ENCODE measurements at places on chromosomes 2 and 18. TPM values are rescaled to one million over a fixed set of nuclear protein-coding genes. Genes with fewer than 3 reads are reported as not detected.

Gene WDR54
- total RNA-seq, result 80.9 TPM

Gene FECH
- total RNA-seq, result 19.6 TPM

Gene DPP10
- not detected for total RNA-seq

Gene SRD5A2
- total RNA-seq, result not detected

Gene MC5R
- total RNA-seq, result not detected

DNA sequence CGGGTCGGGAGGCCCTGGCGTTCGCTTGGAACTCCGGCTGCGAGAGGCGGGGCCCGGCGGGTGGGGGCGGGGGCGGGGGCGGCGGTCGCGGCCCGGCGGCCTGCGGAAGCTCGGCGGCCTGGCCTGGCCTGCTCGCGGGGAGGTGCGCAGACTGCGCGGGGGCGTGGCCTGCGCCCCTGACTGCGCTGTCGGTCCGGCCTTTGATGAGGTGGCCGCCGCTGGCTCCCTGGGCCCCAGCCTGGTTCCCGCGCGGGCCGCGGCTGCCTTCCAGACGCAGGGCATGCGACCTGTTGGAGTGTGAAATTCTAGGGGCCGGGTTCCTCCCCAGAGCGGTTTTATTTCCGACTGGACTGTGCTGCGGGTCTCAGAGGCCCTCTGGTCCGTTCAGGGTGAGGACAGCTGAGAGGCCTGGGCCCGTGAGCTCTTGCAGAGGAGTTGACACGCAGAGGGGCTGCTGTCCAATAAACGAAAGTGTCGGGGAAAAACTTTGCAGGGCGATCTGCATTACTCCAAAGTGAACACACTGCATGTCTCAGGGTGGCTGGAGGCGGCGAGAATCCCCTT is 629 bp downstream of the NRBP1 start:
- peak; percentile 63 for DNase-seq

DNA sequence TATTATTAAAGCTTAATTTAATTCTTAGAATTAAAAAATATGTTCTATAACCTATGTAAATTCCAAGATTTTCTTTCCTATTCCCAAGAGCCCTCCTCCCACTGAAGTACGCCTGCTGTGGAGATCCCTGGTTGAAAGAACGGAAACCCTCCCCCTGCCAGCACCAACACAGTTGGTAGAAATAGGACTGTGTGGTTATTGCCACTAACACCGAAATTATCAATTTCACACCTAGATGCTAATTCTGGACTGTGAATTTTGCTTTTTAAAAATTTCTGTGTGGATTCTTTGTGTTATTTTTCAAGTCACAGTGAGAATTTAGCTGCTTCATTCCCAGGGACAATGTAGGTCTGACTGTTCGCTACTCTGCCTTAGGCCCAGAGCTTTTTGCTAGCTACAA is 305.8 kb upstream of the HNMT start:
- no peak for DNase-seq

GRCh38 chr2:97766567-97766966 is 53.2 kb downstream of the ZAP70 start:
- DNase-seq, result no peak

GRCh38 chr18:47399475-47399874 is 148.0 kb upstream of the SKOR2 start:
- no peak for DNase-seq

DNA sequence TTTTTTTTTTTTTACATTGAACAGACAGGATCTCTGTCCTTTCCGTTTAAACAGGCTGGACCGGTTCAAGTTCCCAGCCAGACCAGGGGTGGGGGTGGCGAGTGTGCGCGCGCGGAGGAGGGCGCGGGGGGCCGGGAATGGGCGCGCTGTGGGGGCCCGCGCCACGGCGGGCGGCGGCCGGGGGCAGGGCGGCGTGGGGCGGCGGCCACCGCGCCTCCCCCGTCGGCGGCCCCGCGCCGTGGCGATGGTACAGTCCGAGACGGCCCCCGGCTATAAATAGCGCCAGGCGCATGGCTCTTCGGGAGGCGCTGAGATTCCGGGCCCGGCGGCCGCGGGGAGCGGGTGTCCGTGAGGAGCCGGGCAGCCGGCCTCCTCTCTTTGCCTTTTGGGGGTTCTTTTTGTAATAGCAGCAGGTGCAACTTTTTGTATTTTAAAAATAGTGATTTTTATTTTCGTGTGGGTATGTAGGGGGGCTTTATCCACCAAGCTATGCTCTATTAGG is 430 bp upstream of the CELF4 start:
- DNase-seq, result no peak

- no peak for DNase-seq
Observed at GRCh38 chr18:76824754-76825153, 2.4 kb downstream of the ZNF236 start.

DNA sequence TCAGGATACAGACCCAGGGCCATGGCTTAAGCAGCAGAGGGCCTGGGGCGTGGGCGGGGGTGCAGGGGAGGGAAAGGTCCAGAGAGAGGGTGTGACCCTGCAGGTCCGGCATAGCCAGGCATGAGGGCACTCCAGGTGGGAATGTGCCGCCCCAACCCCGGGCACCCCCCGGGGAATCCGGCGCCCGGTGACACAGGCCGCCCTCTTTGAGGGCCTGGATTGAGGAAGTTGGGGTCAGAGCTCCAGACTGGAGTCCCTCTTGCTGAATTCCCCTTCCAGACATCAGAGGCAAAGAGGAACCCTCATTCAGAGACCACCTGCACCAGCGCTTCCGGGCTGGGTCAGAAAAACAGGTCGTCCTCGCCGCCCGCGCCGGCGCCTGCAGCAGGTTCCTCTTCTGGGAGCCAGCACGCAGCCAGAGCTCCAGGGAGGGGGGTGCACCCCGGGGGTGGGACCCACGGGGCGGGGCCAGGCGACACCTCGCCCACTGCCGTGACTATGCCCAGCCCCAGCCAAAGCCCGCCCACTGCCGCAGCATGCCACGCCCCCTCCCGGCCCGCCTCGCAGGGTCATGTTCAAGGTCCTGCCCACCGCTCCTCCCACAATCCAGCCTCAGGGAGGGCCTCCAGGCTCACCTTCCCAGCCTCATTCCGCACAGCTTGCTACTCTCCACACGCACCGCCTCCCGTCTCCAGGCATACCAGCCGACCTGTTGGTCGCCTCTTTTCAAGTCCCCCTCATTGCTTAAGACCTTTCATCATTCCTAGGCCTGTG is 98.3 kb upstream of the ID2 start:
- peak; percentile 4 for DNase-seq

GRCh38 chr2:99899882-99900281 is 242.5 kb downstream of the AFF3 start:
- no peak for DNase-seq

- peak; percentile 36 for DNase-seq
Observed at GRCh38 chr2:160270571-160271113, 70.6 kb upstream of the ITGB6 start.

DNA sequence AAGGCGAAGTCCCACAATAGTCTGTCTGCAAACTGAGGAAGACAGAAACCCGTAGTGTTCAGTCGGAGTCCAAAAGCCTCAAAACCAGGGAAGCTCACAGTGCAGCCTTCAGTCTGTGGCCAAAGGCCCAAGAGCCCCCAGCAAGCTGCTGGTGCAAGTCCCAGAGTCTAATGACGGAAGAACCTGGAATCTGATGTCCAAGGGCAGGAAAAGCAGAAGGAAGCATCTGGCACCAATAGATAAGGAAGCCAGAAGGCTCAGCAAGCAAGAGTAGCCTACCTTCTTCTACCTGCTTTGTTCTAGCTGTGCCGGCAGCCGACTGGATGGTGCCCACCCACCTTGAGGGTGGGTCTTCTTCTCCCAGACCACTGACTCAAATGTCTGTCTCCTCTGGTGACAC is 21.8 kb downstream of the CFAP210 start:
- DNase-seq, result no peak

- DNase-seq, result no peak
Observed at GRCh38 chr2:12032975-12033374, 286.5 kb downstream of the LPIN1 start.

- DNase-seq, result no peak
Observed at GRCh38 chr2:102335871-102336366, 19.7 kb upstream of the IL18R1 start.
